ENCODE measurements at places on chromosomes 5 and 9.

DNA sequence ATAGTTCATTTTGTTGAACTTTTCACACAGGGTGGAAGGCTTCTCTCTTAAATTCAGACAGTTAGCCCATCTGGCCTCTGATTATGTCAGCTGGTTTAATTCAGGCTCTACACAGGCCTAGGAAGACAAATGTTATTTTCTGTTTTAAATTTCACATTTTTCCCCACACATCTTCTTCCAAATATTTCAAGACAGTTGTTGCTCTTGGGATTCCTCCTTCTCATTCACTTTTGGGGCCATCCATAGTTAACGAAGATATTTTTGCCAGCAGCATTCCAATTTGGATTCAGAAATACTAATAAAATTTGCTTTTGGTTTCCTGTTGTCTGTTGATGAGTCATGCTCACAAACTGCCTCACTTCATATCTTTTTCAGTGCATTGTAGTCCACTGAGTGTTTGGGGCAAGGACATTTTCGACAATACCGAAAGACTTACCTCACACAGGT lies 475.4 kb downstream of the DMAC1 start:
- no peak for DNase-seq

DNA sequence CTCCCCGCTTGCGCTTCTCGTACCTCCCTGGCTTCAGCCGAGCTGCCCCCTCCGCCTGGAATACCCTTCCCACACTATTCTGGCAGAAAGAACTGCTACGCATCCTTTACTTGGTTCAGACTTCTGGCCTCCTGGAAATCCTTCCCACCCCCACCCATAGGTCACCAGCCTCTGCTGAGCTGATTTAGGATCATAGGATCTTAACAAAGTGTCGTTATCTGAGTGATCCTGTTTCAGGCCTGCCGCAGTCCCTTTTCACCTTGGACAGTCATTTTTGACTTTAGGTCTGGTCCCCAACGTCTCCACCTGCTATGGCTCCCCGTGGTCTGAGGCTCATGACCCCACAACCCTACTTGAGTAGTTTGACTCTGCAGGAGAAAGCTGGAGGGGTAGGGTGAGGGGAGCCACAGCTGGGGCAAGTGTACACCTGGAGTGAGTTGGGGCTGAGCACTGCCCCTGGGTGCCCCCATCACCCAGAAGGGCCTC lies 27.3 kb downstream of the EGR1 start:
- DNase-seq: no peak

DNA sequence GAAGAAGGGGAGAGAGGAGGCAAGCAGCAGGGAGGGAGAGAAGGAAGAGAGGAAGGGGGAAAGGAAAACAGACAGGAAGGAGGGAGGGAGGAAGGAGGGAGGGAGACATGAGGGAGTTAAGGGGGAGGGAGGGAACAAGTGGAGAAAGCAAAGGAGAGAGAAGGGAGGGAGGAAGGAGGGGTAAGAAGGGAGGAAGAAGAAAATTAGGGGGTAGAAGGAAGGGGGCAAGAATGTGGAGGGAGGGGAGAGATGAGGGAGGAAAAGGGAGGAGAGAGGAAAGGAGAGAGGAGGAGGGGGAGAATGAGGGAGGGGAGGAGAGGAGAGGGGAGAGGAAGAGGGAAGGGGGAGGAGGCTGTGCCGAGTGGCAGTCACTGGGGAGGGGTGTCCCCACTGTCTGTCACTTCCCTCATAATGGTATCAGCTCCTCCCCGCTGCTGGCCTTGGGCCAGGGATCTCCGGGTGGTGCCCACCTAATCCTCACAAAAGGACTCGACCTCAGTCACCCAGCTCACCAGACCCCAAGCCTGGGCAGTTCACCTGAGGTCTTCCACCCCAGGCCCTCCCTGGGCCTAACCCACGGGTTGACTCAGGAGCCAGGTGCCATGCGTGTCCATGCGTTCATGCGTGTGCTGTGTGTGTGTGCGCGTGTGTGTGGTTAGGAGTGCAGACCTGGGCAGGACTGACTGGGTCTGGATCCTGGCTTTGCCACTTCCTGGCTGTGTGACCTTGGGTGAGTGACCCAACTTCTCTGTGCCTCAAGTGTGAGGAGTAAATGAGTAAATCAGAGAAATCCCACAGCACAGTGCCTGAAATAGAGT lies 18.1 kb downstream of the C9orf50 start:
- no peak for DNase-seq

GRCh38 chr9:79824265-79824664 lies 252.5 kb downstream of the TLE4 start:
- DNase-seq: no peak
